Right cardiac atrium (tissue), 5 donors: ENCODE measurements at places on chromosomes 4 and X. TPM values are rescaled to one million over a fixed set of nuclear protein-coding genes. Genes with fewer than 3 reads are reported as not detected.

The GAGE1 gene
- total RNA-seq: not detected

The SHROOM4 gene
- 6.2 TPM for total RNA-seq

The HSD17B13 gene
- 0.09 TPM for total RNA-seq

The FAM90A26 gene
- not detected for total RNA-seq

The ZCCHC18 gene
- total RNA-seq: 0.49 TPM

The CHRDL1 gene
- 15.4 TPM for total RNA-seq

The CFI gene
- 18.5 TPM for total RNA-seq

The MGARP gene
- total RNA-seq: 1.7 TPM

The SMR3A gene
- total RNA-seq: not detected
